ENCODE measurements at places on chromosomes 6 and 20.
A peak's percentile ranks its signal among the peaks of the same experiment; 100 is the strongest.

DNA sequence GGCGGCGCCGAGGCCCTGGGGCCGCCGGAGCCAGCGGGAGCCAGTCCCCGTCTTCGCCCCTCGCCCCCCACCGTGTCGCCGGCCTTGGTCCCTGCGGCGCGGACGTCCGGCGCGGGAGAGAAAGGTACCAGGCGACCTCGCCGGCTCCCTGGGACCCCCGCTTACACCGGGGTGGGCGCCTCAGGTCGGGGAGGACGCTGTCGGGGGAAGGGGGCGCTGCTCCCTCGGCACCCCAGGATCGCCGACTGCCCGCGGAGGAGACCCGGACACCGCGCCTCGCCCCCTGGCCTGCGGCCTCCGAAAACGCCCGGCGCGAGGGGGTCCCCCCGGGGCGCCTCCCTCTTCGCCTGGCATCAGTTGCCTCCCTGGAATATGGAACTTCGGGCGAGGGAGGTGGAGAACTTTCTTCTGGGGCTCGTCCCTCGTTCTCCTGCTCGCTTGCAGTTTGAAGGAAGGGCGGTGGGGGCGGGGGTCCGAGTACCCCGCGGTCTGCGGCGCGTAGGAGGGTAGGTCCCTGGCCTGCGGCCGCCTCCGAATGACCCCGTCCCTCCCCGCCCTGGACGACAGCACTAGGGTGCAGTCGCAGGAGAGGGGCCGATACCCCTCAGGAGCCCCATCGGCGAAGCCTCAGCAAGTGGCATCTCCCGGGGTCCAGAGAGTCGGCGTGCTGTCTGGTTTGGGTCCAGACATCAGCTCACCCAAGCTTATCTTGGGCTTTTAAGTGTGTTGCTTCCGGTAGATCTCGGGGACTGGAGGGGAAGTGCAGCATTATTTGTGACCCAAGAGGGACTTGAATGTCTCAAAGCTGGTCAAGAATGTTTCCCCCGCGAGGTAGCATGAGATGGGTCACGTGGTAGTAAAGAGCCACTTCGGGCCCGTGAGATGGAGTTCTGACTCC lies 549 bp downstream of the ANKRD6 start:
- DNase-seq: peak; percentile 17

- no peak for DNase-seq
These were observed 12.6 kb upstream of the DST start for GRCh38 chr6:56655249-56655648.

DNA sequence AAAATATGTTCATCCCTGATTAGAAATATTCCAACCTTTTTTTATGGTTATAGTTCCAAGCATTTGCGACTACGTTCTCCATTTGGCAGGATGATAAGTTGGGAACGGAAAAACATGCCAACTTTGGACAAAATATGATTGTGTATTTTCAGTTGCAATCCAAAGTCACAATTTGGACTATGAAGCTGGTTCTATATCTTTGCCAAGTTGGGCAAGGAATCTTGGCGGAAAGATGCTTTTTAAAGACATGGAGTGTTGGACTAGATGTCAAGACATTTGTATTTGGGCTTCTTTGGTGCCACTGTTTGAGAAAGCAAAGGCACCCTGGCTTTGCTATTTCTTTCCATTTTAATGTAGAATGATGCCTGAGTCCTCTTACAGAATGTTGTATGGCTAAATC lies 33.3 kb upstream of the JAG1 start:
- DNase-seq: no peak

GRCh38 chr6:144314562-144314961 lies 29.4 kb downstream of the UTRN start:
- DNase-seq: no peak

GRCh38 chr6:149728499-149729234 lies 10.8 kb upstream of the LATS1 start:
- DNase-seq: no peak

DNA sequence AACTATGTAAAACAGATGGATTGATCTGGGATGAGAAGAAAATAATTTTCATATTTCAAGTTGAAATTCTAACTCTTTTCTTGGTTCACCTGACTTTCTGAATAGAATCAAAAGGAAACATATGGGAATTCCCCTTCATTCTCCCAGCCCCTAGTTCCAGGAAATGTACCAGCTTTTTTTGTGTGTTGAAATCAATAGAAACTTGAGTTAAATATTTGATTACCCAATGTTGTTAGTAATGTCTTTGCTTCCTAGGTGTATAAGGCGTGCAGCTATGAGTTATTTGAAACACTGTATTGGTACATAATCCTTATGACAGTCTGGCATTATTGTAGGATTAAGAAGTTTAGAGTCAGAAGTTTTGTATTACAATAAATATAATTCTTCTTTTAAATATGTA lies 21.5 kb downstream of the VNN2 start:
- DNase-seq: no peak

GRCh38 chr6:48213076-48213788 lies 102.2 kb upstream of the PTCHD4 start:
- no peak for DNase-seq

- DNase-seq: peak; percentile 41
These were observed 53.2 kb downstream of the IRF4 start for GRCh38 chr6:444653-445275.

DNA sequence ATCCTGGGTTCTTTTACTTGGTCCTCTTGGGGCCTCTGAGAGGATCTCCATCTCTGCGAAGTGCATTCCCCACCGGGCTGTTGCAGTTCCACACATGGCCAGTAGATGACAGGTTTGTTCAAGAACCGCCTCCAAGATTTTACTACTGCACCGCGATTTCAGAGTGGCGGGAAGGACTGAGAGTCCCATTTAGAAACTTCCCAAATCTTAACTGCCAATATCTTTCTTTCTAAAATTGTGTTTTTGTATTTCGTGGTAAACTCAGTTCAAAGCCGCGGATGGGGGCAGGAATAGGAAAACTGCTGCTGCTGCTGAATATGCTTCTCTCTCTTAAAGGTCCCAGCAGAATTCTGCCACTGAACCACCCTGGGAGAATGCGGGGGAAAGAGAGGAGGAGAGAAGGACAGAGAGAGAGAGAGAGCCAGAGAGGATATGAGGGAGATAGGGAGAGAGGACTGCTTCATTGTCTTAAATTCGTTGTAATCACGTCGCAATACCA lies 8.6 kb upstream of the BTNL2 start:
- DNase-seq: peak; percentile 71

DNA sequence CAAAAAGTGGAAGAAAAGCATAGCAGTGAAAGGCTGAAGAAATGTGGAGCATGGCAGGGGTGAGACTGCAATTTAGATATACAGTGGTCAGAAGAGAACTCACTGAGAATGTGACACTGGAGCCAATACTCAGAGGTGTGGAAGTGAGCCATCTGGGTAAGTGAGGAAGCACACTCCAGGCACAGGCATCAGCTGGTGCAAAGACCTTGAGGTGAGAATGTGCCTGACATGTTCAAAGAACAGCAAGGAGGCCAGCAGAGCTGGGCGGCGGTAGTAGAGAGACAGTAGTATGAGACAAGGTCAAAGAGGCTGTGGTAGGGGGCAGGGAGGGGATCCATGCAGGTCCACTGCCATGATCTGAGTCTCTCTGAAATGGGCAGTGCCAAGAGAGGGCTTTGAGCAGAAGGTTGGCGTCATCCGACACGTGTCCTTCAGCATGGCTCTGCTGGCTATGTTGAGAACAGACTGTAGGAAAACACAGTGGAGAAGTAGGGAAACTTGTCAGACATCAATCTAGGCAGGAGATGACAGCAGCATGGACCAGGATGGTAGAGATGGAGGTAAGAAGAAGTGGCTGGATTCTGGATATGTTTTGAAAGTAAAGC lies 84.4 kb downstream of the PLCG1 start:
- DNase-seq: no peak

DNA sequence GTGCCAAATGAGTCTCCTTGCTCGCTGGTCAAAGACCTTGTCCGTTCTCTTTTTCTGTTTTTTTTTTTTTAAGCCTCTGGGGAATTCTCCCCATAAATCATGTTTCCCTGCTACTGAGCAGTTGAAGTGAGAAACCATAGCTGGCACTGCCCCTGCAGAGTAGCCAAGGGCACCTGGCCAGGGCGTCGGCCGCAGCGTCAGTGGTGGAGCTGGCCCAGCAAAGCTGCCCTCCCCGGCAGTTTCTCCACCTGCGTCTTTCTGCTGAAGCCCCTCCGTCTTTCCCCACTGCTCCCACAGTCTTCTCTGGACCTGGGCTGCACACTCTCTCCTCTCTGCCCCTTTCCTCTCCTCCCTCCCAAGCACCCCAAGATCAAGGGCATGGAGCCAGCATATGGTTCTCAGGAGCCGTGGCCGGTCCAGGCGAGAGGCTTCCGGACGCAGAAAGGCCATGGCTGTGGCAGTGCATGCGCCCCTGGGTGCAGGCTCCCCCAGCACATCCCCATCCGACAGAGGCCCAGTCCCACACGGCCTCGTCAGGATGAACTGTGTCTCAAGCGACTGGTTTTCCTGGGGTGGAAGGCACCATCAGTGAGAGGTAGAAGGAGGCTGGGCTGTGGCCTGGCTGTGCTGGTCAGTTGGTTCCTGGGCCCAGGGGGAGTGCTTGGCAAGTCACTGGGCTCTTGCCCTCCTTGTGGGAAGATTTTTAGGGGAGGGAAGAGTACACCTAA lies 218.1 kb downstream of the ERMARD start:
- DNase-seq: no peak
